ENCODE measurements at places on chromosomes 4 and X.

GRCh38 chr4:121228848-121229247 lies 64.7 kb upstream of the TNIP3 start:
- no peak for DNase-seq

- no peak for DNase-seq
Observed at GRCh38 chrX:332496-332860, 13.9 kb upstream of the GTPBP6 start.

DNA sequence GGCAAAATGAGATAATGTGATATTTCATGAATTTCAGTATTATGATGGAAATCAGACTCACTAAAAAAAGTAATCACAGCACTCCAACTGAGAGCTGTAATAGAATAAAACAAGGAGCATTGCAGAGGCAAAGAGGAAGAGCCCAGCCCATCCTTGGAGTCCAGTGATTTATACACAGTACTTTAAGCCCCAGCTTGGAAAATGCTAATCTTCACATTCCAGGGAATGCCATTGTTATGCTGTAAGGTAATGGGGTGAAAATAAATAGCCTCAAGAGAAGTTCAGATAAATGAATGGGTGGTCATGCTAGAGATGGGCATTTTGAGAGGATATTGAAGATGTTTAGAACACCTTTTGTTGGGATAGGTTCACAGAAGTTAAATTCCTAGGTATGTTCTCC lies 190.3 kb upstream of the TAPT1 start:
- DNase-seq = no peak

DNA sequence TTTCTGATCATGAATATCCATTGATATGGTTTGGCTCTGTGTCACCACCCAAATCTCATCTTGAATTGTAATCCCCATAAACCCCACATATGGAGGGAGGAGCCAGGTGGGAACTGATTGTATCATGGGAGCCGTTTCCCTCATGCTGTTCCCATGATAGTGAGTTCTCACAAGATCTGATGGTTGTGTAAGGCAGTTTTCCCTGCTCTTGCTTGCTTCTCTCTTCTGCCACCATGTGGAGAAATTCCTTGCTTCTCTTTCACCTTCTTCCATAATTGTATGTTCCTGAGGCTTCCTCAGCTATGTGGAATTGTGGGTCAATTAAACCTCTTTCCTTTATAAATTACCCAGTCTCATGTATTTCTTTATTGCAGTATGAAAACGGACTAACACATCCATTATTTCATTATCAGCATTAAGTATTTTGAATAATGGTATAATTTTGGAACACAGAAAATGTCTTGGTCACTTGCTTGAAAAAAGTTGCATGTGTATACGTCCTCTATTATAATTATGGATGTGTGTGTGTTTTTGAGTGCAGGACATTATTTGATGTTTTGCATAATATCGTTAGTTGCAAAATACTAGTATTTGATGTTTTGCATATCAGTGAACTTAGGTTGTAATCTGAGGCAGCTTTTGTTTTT lies 334.6 kb downstream of the PCDH10 start:
- DNase-seq = no peak

- no peak for DNase-seq
Observed at GRCh38 chrX:9706421-9706820, 59.2 kb downstream of the GPR143 start.

DNA sequence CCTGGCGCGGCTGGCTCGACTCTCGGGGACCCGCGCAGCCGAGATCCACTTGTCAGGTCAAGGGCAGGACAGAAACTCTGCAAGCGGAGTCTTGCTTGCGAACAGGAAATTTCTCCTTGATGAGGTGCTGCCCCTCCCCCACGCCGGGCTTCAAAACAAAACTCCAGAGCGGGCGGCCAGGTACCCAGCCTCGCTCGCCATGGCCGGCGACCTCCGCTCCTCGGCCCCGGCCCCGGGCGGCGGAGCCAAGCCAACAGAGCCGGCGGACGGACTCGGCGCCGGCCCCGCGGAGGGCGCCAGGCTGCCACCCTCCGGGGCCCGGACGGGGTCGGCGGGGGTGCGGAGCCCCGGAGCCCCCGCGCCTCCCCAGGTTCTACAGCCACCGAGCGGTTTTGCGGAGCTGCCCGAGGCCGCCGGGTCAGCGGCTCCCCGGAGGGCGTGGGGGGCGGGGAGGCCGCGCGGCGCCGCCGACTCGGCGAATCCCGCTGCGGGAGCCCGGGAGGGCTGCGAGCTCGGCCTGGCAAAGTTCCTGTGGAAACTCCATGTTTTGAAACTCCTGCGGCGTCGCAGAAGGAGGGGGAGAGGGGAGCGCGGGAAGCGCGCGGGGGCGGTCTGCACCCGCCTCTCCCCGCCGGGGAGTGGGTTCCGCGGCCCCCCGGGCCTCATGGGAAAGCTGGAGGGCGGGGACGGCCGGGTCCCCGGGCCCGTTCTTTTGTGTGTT lies 11.7 kb upstream of the BCOR start:
- no peak for DNase-seq

DNA sequence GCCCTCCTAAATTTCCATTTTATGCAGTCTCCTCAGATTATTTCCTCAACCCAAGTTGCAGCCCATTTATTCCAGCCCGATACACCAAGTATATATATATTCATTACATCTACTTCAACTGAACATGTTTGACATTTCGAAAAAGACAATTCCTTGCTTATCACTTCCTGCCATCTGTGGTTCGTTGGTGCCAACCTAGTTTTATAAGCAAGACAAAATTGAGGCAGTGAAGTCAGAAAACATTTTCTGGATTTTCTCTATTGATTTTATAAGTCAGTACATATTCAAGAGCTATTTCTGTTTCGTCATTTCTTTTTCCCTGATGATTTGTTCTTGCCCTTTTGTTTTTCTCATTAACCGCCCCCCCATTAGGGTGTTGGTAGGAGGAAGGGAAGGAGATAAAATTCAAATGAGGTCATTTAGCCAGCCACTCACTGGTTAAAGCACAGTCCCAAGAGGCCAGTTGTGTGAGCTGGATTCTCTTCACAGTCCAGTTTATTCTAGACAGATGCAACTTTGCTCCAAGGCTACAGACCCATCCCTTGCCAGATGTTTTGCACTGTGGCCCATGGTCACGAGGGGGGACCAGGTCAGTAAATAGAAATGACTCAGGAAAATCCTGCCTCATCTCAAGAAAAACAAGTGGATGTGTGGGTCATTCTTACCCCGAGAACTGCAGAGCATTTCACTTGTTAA lies 20.3 kb upstream of the VEGFD start:
- DNase-seq = no peak

GRCh38 chr4:1968686-1969295 lies 40.0 kb downstream of the NELFA start:
- no peak for DNase-seq

- DNase-seq = peak; percentile 88
Observed at GRCh38 chr4:7217474-7218321, 25.4 kb downstream of the SORCS2 start.

GRCh38 chr4:38099020-38099600 lies 138.9 kb downstream of the PTTG2 start:
- DNase-seq = no peak

DNA sequence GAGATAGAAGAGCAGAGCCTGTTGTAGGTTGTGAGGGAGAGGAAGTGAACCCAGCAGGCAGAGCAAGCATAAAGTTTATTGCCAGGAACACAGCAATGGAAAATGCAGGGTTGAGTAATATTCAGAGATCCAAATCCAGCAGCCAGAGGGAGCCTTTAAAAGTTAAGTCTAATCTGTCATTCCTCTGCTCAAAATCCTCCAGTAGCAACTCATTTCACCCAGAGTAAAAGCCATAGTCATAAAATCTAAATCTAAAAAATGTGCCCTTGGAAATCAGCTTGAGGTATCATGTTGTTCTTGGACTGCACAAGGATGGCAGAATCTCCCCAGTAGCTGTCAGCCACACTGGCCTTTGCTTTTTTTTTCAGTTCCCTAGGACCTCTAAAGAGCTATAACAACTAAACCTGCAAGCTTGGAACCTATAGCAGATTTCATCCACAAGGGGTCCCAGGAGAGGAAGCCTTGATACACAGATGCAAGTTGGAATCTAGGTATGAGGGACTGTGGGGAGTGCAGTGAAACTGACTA lies 62.9 kb upstream of the FRAS1 start:
- peak; percentile 74 for DNase-seq
